ENCODE measurements at places on chromosomes 4 and X. TPM values are rescaled to one million over a fixed set of nuclear protein-coding genes. Genes with fewer than 3 reads are reported as not detected.

The AKAP4 gene
- total RNA-seq: not detected

The KLB gene
- total RNA-seq: not detected

The TRIML1 gene
- total RNA-seq: not detected

The ZNF157 gene
- not detected for total RNA-seq

The RGN gene
- total RNA-seq: 2.6 TPM

The VEGFD gene
- 16.8 TPM for total RNA-seq

The SLC10A3 gene
- total RNA-seq: 33.3 TPM

The FBXL5 gene
- total RNA-seq: 97.5 TPM

The SORCS2 gene
- 1.2 TPM for total RNA-seq
